ENCODE measurements at places on chromosomes 13 and 19. TPM values are rescaled to one million over a fixed set of nuclear protein-coding genes. Genes with fewer than 3 reads are reported as not detected.
A peak's percentile ranks its signal among the peaks of the same experiment; 100 is the strongest.

PMIS2 gene
- not detected for total RNA-seq

DNA sequence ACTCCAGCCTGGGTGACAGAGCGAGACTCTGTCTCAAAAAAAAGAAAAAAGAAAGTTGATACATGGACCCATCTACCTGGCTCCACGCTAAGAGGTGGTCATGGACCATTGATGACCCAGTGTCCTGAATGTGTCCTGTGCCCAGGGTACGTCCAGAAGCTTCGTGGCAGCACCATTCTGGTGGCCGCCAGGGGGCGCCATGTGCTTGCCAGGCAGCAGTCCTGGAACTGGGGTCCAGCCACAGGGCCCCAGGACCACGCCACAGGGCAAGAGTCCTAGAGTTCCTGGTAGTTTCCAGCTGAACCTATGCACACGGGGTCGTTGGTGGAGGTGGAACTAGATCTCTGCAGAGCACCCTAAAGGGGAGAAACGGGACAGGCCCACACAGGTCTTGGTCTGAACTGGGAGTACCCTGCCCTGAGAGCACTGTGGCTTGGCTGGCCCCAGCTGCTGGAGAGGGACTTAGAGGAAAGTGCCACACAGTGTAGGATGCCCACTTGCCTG lies 19.9 kb upstream of the FBXO27 start:
- peak; percentile 63 for DNase-seq

GRCh38 chr19:1455336-1456120 lies 5.6 kb downstream of the APC2 start:
- no peak for DNase-seq

DNA sequence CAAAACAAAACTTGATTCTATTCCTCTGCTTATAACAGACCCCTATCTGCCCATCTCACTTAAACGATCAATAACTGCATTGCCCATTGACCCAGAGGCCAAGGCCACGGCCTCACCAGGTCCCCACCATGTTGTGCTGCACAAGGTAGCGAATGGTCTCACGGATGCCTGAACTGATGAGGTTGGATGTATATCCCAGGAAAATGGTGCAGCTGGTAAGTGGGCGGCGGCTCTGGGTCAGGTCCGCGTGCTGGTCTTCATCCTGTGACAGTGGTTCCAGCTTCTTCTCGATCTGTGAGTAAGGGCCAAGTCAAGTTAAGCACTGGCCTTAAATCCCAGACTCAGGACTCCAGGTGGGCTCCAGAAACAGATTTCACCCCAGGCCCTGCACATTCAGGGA lies 1.6 kb downstream of the DHPS start:
- no peak for DNase-seq

DNA sequence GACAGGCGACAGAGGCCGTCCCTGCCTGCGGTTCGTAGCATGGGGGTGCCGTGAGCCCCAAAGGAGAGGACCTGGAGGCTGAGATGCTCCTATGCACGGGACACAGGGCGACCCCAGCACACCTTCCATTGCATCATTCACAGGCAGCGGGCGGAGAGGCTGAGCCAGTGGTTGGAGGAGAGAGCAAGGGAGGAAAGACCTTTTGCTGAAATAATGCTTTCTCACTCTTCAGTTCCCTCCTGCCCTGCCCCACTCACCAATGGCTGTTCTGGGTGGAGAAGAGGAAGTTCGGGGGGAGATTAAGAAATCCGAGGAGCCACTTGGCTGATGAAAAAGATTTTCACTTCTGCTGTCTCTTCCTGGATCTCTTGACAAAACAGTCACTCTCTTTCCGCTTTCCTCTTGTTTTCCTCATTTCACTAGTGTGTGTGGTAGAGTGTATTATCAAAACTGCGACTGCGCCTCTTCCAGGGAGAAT lies at the start of gene NLRP12:
TSS of gene NLRP12 (minus strand) at position 181 of the 478 bp plus-strand sequence. CDS start at position 41, 140 bp downstream.
- no peak for DNase-seq

DNA sequence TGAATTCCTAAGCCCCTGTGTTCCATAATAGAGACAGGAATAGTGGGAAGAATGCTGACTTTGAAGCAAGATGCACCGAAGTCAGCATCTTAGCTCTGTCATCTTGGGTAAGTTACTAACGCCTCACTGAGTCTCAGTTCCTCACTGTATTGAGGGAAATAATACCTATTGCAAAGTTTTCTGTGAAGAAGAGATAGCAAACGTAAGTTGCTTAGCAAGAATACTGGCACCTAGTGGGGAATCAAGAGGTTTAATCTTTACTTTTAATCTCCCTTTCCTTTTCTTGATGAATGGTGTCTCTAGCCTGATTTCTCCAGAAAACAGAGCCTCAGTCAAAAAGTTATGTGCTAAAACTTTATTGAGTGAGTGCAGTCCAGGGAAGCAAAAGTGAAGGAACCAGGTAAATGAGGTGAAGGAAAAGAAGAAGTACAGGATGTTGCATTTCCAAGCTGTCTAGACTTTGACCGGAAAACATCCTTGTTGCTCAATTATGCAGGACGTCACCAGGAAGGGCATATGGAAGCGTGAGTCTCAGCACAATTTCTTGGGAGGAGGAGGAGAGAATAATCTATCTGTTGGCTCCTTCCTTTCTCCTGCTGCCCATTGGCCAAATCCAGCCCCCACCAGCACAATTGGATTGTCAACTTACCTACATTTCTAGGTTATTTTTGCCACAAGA lies 210.0 kb downstream of the B3GLCT start:
- DNase-seq: no peak

VAV1 gene
- total RNA-seq: 3.1 TPM
